CD4-positive, alpha-beta T cell treated with Interleukin-4 for 4 hours (primary cell): ENCODE measurements at places on chromosomes 1 and 21.

DNA sequence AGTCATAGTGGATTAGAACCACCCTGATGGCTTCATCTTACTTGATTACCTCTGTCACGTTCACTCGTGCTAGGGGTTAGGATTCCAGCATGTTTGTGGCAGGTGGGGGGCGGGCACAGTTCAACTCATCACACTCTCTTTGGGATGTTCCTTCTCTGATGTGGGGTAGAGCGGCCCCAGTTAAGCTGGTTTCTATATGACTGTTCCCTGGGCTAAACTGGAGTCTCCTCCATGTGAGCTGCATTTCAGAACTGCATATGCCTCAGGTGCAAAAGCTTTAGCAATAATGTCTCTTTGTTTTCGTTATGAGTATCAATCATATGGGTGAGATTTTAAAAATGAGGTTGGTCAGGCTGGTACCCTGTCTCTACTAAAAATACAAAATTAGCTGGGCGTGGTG is 393.2 kb downstream of the RPS6KC1 start:
- DNase-seq, result no peak

DNA sequence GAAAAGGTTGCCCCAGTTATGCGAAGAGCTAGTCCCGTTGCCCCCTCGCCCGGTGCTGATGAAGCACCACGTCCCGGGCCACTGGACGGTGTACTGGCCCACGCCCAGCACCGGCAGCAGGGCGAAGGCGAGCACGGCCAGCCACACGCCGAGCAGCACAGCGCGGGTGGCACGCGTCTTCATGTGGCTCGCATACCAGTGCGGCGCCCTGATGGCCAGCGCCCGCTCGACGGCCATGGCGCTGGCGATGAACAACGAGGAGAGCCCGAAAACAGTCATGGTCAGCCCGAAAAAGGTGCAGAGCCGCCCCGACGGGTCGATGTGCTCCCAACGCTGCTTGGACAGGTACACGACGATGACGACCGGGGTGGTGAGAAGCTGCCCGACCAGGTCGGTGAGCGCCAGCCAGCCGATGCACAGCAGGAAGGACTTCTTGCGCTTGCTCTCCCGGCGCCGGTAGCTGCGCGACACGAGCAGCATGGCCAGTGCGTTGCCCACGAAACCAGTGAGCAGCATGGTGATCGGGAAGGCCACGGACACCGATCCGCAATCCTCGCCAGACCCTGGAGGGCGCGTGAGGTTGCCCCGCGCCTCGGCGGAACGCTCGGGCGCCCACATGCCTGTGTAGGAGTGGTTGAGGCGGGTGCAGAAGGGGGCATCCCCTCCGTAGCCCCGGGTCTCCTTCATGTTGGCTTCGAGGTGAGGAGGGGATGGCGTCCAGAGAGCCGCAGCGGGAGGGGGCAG is 553 bp downstream of the PTGER3 start:
- no peak for DNase-seq

GRCh38 chr1:62068978-62069377 is 125.7 kb upstream of the L1TD1 start:
- no peak for DNase-seq

DNA sequence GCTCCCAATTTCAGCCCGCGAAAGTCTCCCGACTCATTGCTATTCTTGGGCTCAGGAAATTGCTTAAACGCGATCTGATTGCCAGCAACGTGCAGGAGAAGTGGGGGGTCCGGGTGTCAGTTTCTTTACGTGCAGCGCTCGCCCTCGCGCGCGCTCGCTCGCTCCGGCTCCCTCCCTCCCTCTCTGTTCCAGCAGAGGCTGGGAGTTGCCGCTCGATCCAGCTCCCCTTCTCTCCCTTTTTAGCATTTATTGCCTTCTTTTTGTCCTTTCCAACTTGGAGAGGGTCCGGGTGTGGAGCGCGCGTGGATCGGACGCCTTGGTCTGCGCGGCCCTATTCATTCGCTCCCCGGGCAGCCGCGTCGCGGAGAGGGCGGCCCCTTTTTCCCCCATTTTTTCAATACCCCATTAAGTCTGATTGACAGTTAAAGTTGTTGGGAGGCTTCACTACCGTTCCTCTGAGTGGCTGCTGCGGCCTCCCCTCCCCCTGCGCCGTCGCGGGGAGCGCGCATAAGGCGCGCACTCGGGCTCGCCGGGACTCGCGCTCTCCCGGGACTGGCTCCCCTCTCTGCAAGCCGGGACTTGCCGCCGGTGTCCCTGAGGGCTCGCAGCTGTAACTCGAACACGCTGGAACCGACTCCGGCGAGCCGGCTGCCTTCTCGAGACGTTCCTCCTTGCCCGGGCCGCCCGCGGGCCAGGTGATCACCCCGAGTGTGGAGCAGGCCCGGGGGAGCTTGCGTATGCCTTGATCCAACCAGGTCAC is at the start of gene DHRS3:
Gene DHRS3, minus strand, starts transcription at position 310 of the 760 bp plus-strand sequence. CDS start 862 bp downstream, outside the sequence.
- DNase-seq, result peak; percentile 51

DNA sequence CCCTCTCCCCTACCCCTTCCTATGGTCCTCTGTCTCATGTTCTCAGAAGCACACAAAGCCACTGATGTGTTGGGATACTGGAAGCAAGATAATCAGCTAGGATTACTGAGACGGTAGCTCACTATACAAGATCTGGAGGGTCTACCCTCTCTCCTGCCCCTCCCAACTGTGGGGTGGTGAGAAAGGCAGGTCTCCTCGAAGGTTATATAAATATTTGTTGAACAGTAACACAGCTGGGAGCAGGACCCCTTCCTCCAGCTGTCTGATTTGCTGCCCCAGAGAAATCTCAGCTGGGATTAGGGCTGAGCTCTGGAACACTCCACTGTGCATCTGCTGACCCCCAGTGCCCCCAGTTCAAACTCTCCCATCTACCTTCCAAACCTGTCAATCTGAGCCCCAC is 94.2 kb upstream of the IPO9 start:
- no peak for DNase-seq

GRCh38 chr1:172467446-172467845 is 23.6 kb upstream of the PIGC start:
- DNase-seq, result no peak

DNA sequence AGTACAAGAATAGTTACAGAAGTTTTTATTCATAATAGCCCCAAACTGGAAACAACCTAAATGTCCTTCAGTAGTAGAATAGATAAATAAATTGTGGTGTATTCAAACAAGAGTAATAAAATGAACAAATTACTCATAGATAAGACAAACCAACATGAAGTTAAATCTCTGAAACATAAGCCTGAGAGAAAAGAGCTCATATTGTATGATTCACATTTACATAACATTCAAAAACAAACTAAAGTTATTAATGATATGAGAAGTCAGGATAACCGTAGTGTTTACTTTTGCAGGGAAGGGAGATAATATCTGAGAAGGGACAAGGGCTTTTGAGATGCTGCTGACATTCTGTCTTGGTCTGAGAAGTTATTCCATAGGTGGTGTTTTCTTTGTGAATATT is 13.5 kb downstream of the STPG1 start:
- no peak for DNase-seq

- DNase-seq, result no peak
These were observed 105.5 kb downstream of the MACF1 start for GRCh38 chr1:39310015-39310414.

GRCh38 chr1:228455715-228456114 is 31.5 kb upstream of the RNF187 start:
- DNase-seq, result no peak

DNA sequence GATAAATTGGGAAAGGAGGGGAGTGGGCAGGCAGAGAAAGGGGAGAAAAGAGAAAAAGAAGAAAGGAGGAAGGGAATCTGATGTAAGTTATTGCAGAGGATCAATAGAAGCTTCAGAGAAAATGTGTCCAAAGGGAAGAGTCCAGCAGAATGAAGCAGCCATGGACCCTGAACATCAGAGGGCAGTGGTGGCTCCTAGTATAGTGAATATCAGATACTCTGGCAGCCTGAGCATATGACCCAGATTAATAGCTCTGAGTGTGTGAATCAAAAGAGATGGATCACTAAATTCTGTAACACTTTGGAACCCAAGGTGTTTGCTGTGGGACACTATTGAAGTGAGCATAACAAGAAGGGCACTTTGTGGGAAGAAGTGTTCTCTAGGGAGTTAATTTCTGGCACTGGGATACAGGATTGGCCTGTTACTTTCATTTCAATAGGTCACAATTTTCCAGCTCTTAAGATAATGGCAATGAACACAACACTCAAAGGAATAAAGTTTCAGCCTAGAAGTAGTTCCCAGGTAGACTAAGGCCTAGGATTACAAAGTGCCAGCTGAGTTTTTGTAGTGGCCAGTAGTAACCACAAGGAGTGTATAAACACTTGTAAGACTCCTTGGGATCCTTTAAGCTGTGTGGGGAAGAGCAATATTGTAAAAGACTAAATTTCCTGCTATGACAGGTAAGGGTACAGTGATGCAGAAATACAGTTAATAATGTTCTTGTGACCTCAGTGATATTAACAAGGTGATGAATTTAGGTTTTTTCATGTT is 164.5 kb upstream of the BEND5 start:
- DNase-seq, result no peak

DNA sequence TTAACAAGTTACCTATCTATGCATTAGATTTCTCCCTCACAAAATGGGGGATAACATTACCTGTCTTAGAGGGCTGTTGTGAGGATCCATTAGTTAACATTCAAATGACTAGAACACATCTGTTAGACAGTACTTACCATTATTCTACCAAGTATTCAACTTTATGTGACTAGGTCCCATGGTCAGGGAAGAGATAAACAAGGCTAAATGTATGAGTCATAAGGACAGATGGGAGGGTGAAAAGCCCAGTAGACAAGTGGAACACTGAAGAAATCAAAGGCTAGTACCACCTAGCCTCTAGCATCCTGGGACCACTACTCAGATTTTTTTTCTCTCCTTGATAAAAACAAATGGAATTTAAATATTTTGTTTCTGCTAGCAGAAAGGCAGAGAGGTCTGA is 9.0 kb upstream of the VHLL start:
- DNase-seq, result no peak

- no peak for DNase-seq
These were observed 50.3 kb downstream of the ARID4B start for GRCh38 chr1:235277709-235278108.

- DNase-seq, result peak; percentile 48
These were observed 18.7 kb upstream of the AK2 start for GRCh38 chr1:33055210-33056008.

GRCh38 chr1:152067929-152068328 is 20.9 kb downstream of the TCHHL1 start:
- DNase-seq, result no peak

GRCh38 chr1:1274299-1274930 is 761 bp upstream of the UBE2J2 start:
- no peak for DNase-seq
